H4 (cell line): ENCODE measurements at places on chromosomes 7 and 10. TPM values are rescaled to one million over a fixed set of nuclear protein-coding genes. Genes with fewer than 3 reads are reported as not detected.

The SND1 gene
- total RNA-seq: 153 and 157 TPM in 2 replicates

The ZNF3 gene
- 32.3 and 32.5 TPM in 2 replicates for total RNA-seq

The NYAP1 gene
- not detected in 2 replicates for total RNA-seq

The EIF3A gene
- 41.0 and 57.4 TPM in 2 replicates for total RNA-seq

The PIP4K2A gene
- total RNA-seq: 10.8 and 28.5 TPM in 2 replicates

The SPDYE11 gene
- not detected in 2 replicates for total RNA-seq

The JCAD gene
- 4.1 and 5.2 TPM in 2 replicates for total RNA-seq

The HTRA1 gene
- 62.5 and 63.4 TPM in 2 replicates for total RNA-seq

The CYP3A7 gene
- not detected in 2 replicates for total RNA-seq

The ZNF503 gene
- 3.4 and 3.7 TPM in 2 replicates for total RNA-seq

The ODAD2 gene
- total RNA-seq: 1.2 and 1.8 TPM in 2 replicates

The STEAP1 gene
- total RNA-seq: 14.6 and 31.3 TPM in 2 replicates

The EVX1 gene
- total RNA-seq: not detected in 2 replicates

The ADAMTS14 gene
- total RNA-seq: 0.45 and 0.74 TPM in 2 replicates

The CALML5 gene
- total RNA-seq: not detected in 2 replicates

The CPA4 gene
- total RNA-seq: 6.8 and 22.7 TPM in 2 replicates

The CDK6 gene
- 49.2 and 59.7 TPM in 2 replicates for total RNA-seq

The UCMA gene
- total RNA-seq: not detected in 2 replicates

The WASHC2A gene
- 12.8 and 13.8 TPM in 2 replicates for total RNA-seq

The EN2 gene
- total RNA-seq: 0.16 and 0.29 TPM in 2 replicates

The EGR2 gene
- total RNA-seq: 0.39 and 1.1 TPM in 2 replicates

The SPDYE6 gene
- not detected in 2 replicates for total RNA-seq
